Panc1 (cell line): ENCODE measurements at places on chromosomes 13 and 19. TPM values are rescaled to one million over a fixed set of nuclear protein-coding genes. Genes with fewer than 3 reads are reported as not detected.
A peak's percentile ranks its signal among the peaks of the same experiment; 100 is the strongest.

Gene CCNA1
- not detected for total RNA-seq

Gene ICAM3
- 10.5 TPM for total RNA-seq

DNA sequence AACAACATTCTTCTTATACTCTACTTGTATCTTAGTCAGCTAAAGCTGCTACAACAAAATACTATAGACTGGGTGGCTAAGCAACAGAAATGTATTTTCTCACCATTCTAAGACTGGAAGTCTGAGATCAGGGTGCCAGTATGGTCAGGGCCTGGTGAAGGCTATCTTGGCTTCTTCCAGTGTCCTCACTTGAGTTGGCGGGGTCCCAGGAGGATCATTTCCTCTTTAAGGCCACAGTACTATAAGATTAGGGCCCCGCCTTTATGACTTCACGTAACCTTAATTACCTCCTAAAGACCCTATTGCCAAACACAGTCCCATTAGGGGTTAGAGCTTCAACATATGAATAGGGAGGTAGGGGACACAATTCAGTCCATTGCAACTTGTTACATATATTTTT lies 30.7 kb upstream of the DOCK9 start:
- no peak for DNase-seq

- no peak for DNase-seq
Measured at GRCh38 chr19:14088634-14089411, 1.7 kb downstream of the SAMD1 start.

DNA sequence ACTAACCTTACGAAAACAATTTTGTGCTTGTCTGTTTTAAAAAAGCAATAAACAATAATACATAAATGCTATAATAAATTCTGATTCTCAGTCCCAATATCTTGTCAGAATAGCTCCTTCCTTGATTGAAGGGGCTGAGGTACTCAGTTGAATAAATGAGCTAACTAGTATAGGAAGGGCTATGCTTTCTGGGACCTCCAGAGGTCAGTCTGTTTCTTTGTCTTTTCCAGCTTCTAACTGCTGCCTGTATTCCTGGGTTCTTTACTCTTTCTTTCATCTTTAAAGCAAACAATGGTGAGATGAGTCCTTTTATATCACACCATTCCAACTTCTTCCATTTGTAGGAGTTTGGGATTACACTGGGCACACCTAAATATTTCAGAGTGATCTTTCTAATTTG lies 1297.0 kb upstream of the ATXN8OS start:
- DNase-seq = no peak

- DNase-seq = no peak
Measured at GRCh38 chr13:55087085-55087484, 2053.6 kb upstream of the PRR20A start.

Gene FFAR3
- not detected for total RNA-seq

Gene KANK3
- 1.2 TPM for total RNA-seq

Gene KRI1
- total RNA-seq = 34.5 TPM

- no peak for DNase-seq
Measured at GRCh38 chr19:18029617-18030338, 21.8 kb downstream of the ARRDC2 start.

Gene IGFL3
- total RNA-seq = not detected

- no peak for DNase-seq
Measured at GRCh38 chr13:55007681-55008080, 1979.1 kb downstream of the OLFM4 start.

GRCh38 chr13:84405286-84405685 lies 523.0 kb upstream of the SLITRK1 start:
- DNase-seq = no peak

DNA sequence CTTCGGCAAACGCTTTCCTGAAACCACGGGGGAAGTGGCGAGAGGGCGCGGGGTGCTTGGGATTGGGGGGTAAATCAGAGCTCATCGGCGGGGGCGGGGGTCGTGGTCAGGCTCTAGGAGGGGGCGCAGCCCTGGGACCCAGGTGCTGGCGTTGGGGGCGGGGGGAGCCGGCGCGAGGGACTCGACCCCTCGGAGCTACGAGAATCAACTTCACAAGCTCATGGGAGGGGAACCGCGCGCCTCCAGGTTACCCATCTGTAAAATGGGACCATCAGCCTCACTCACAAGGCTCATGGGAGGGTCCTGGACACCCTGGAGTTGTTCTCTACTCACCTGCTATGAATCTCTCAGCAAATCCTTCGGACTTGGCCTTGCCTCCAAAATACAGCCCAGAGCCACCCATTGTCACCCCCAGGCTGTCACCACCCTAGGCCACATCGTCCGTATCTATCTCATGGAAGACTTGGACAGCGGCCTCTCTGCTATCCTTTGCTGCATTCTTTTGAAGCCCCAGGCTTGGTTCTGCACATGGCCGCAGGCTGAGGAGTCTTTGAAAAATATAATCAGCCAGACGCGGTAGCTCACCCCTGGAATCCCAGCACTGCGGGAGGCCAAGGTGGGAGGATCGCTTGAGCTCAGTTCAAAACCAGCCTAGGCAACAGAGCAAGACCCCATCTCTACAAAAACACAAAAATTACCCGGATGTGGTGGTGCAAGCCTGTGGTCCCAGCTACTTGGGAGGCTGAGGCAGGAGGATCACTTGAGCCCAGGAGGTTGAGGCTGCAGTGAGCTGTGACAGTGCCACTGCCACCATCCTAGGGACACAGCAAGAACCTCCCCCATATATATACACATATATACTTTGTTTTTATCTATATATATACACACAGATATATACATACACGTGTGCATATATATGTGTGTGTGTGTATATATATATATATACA lies 939 bp upstream of the RANBP3 start:
- no peak for DNase-seq

DNA sequence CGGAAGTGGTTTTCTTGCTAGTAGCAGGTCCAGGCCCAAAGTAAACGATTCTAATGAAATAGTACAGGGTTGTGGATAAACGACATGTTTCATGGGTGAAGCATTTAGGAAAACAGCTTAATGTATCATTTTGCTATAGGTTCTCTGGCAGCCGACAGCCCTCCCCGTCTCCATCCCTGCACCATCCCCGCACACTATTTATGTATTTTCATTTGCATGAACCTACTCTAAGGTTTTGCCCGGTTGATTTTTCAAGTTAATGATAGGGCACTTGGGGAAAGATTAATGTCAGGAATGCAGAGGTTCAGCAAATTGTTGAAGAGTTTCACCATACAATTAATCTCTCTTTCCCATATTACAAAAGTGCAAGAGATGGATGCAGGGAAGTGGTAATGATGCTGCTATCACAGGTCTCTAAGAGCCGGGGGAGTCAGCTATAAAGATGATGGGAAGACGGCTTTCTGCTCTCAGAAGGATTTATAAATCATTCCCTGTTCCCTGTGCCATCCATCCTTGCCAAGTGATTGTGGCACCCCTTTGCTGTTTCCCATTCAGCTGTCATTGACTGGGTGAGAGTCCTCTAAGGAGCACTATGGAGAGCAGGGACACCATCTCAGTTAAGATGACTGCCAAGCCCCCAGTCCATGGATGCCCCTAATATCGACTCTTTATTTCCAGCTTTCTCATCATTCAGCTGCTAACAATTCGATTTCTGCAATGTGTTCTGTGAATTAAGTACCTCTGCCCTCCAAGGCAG lies 186.3 kb downstream of the IRS2 start:
- no peak for DNase-seq

Gene NEK5
- 0.08 TPM for total RNA-seq

Gene GPC5
- total RNA-seq = 0.26 TPM

- DNase-seq = no peak
Measured at GRCh38 chr13:21637296-21637695, 33.3 kb upstream of the MICU2 start.

- DNase-seq = no peak
Measured at GRCh38 chr13:34343413-34343940, 525.5 kb downstream of the RFC3 start.

- no peak for DNase-seq
Measured at GRCh38 chr19:12789098-12789903, 2.0 kb upstream of the JUNB start.

DNA sequence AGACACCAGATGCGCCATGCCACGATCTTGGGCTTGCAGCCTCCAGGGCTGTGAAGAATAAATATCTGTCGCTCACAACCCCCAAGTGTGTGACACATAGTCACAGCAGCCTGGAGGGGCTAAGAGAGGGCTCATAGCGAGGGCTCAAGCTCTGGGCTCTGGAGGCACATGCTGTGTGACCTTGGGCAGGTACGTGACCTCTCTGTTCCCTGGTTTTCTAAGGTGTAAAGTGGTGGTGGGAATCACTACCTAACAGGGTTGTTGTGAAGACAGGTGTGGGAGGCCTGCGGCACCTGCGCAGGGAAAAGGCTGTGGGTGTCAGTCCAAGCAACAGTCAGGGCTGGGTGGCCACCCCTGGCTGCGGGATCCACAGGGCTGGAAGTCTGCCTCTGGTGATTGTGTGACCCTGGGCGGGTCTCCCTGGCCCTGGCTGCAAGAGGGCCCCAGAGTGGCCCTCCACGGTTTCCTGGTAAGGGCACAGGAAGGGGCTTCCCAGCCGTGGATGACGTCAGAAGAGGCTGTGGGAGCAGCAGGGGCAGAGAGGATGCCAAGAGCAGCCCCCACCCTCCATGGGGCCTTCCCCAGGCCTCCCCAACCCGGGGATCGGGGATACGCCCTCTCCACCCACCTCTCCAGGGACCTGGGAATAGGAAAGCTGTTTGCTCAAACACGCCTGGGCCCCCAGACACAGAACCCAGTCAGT lies 218.8 kb upstream of the SGCG start:
- DNase-seq = no peak

DNA sequence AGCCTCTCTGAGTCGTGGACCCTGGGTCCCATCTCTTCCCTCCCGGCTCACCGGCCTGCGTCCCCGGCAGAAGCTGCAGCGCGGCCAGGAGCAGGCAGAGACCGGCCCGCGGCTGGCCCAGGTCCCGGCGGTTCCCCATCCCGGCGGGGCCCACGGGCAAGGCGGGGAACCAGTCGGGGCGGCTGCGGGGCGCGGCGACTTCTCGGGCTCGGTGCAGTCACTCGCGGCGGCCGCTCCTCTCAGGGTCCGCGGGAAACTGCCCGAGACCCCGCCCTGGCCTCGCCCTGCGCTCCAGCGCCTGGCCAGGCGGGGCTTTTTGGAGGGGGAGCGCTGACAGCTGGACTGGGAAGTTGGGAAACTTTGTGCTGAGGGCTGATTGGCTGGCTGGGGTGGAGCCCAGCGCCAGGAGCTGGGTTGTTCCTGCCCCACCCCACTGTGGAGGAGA lies at the start of gene COL5A3:
COL5A3 (minus strand) TSS at position 258 of the 445 bp plus-strand sequence; CDS start at position 139, 119 bp downstream.
- DNase-seq = no peak

DNA sequence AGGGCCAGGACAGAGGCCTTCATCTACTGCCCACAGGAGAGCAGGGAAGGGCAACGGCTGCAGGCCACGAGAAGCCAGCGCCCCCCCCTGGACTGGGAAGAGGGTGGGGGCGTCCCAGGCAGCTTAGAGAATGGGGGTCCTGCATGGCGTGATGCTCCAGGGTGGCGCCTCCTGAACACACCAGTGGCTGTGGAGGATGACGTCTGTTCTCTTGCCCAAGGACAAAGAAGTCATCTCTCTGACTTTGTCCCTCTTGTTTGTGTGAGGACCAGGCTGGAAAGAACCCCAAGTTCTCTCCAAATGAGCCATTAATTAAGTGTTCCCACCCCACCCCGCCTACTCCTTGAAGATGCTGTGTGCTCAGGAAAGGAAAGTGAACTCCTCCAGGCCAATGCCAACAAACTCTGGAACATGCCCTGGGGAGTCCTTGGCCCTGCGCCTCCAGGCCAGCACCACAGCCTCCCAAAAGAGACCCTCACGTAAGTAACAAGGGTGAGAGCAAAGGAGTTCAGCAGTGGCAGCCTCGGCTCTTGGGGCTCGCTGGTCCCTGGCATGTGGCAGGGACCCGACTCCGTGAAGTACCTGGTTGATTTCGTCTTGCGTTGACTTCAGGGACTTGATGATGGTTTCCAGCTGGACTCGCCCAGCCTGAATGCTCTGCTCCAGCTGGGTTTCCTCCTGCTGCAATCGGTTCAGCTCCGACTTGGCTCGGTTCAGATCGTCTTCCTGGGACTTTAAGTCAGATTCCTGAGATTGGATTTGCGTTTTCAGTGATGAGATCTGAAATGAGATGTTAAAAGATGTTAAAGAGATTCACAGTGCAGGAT lies 68.4 kb downstream of the EPS15L1 start:
- DNase-seq = no peak

DNA sequence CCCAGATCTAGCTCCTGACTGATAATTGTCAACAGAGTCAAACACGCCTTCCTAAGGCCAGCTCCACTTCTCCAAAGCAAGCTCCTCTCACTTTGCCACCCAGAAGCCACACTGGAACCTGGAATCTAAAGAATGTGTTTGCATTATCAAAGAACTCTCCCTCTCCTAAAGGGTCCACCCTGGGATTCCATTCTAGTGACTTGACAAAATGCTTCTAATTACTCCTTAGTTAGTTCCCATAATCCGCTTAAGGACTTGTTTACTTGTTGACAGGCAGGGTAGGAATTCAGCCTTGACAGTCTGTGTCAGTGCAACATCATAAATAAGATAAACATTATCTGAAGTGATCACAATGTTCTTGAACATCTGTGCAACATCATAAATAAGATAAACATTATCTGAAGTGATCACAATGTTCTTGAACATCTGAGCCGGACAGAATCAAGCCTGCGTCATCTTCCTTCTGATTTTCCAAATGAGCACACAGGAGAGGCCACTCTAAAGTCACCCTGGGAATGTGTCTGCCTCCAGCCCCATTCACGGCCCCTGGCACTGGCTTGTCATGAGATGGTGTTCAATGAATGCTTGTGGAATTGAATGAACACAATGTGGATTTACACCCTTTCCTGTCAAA lies 512.1 kb downstream of the IRS2 start:
- no peak for DNase-seq

- no peak for DNase-seq
Measured at GRCh38 chr19:22622901-22623840, 11.0 kb upstream of the ZNF492 start.

Gene HSPB6
- 0.87 TPM for total RNA-seq

Gene CGB2
- not detected for total RNA-seq

Gene ZFR2
- total RNA-seq = 0.74 TPM

GRCh38 chr13:31172535-31172934 lies 10.8 kb upstream of the HSPH1 start:
- DNase-seq = peak; percentile 64

DNA sequence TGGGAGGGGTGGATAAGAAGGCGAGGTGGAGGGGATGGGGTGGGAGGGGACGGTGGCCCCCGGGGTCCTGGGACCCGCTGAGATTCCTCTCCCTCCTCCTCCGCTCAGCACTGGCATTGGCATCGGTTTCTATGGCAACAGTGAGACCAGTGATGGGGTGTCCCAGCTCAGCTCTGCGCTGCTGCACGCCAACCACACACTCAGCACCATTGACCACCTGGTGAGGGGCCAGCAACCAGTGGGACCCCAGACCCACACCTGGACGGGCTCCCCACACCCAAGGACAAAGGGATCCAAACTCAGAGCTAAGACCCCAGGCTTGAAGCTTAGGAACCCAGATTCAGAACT lies 5.9 kb downstream of the TTYH1 start:
- no peak for DNase-seq

- no peak for DNase-seq
Measured at GRCh38 chr13:65921933-65922332, 1308.2 kb downstream of the PCDH9 start.

Gene VSTM2B
- total RNA-seq = not detected

- DNase-seq = no peak
Measured at GRCh38 chr13:113726961-113727411, 32.0 kb upstream of the TMEM255B start.
